ENCODE measurements at places on chromosomes 6 and 20. TPM values are rescaled to one million over a fixed set of nuclear protein-coding genes. Genes with fewer than 3 reads are reported as not detected.

DNA sequence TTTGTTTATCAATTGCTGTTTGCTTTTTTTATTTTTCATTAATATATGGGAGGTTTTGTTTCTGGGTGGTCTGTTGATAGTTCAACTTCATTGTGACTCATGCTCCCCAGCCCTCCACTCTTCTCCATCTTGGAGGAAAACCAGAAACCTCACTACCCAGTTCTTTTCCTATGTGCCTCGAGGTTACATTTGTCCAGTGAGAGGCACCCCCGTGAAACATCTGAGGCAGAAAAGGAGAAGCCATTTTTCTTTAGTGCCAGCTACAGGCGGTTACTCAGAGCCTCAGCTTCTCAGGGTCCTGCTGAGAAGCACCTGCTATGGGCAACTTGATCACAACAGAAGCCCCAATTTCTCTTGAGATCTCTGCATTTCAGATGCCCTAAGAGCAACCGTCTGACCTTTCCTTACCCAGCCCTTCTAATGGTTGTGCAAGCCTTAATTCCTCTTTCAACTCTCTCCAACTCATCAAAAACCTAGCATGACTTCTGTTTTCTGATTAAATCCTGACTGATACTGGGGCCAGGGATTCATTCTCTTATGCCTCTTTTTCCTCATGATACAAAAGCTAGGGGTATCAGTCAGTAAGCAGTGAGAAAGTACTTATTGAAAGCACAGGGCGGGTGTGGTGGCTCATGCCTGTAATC, 144.6 kb downstream of the ELOVL4 start:
- no peak for DNase-seq

DNA sequence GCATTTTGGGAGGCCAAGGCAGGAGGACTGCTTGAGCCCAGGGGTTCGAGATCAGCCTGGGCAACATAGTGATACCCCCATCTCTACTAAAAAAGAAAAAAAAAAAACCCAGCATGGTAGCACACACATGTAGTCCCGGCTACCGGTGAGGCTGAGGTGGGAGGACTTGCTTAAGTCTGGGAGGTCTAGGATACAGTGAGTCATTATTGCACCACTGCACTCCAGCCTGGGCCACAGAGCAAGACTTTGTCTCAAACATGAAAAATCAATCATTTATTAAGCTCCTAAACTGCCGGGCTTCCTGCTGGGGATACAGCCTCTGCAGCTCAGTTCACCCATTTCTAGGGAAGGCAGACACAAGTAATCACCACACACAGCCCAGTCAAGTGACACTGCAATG, 7.3 kb upstream of the USP45 start:
- DNase-seq, result no peak

Gene TINAG
- 0.16 TPM for total RNA-seq

- no peak for DNase-seq
These were observed 82.0 kb upstream of the TRAF3IP2 start for GRCh38 chr6:111687652-111688051.

- DNase-seq, result peak; percentile 81
These were observed 2.7 kb downstream of the BCAS1 start for GRCh38 chr20:54067606-54068174.

Gene BTNL2
- total RNA-seq, result not detected

GRCh38 chr6:149366267-149366921, 33.7 kb upstream of the SUMO4 start:
- DNase-seq, result no peak

- no peak for DNase-seq
These were observed 566.4 kb upstream of the MAN1A1 start for GRCh38 chr6:119915971-119916370.

Gene SPO11
- not detected for total RNA-seq

DNA sequence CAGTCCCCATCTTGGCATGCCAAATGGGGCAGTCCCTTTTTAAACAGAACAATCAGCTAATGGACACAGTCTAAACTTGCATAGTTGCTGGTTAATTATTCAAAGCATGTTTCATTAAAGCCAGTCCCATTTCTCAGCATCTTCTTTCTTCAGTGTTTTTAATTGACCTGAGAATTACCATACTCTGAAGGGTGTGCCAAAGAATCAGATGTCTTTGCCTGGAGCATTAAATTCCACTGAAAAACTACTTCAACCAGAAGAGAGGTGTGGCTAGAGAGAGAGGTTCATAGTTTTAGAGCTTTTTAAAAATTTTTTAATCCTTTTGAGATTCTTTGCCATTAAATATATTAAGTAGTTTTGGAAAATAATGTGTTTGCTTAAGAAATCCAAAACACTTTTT, 37.9 kb downstream of the SLC24A3 start:
- no peak for DNase-seq

GRCh38 chr6:119044255-119044654, 34.2 kb downstream of the FAM184A start:
- DNase-seq, result no peak

DNA sequence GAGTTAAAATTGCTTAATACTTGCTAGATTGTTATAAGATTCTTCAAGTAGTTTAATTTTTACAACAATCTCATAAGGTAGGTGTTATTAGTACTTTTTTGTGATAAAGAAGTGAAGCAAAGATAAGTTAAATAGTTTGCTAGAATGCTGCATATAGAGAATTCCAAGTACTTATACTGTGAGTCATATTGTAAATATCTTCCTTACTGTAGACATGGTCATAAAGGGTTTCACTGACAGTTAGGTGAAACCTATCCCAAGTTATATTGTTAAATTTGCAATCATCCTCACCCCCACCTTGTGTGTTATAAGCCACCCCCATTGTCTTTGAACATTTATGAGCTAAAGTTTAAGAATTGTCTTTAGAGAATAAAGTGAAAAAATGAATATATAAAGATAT, 142.0 kb downstream of the FAM83B start:
- DNase-seq, result no peak

DNA sequence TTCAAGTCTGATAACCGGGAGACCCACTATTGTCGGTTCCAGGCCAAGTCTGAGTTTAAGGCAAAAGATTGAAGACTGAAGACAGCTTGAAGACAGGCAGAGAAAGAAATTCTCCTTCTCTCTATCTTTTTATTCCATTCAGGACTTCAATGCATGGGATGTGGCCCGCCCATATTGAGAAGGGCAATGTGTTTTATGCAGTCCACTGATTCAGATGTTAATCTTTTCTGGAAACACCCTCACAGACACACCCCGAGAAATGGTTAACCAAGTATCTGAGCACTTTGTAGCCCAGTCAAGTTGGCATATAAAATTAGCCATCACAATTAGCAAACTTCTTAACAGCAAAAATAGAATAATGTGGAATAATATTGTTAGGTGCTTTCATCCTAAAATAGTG, 75.5 kb upstream of the FABP7 start:
- no peak for DNase-seq

DNA sequence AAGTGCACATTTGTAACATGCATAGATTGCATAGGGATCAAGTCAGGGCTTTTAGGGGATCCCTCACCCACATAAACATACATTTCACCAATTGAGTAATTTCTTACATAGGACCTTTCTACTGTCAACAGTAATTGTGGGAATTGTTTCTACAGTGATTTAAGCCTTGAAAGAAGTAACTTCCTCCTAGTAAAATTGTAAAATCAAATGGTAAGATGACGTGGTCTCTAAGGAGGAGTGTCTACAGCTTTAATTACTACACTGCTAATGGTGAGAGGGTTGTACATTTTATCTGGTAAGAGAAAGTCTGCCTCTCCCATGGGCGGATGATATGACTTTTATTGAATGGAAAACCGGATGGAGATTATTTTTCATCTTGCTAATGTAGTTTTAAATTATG, 98.0 kb downstream of the RPP40 start:
- no peak for DNase-seq

DNA sequence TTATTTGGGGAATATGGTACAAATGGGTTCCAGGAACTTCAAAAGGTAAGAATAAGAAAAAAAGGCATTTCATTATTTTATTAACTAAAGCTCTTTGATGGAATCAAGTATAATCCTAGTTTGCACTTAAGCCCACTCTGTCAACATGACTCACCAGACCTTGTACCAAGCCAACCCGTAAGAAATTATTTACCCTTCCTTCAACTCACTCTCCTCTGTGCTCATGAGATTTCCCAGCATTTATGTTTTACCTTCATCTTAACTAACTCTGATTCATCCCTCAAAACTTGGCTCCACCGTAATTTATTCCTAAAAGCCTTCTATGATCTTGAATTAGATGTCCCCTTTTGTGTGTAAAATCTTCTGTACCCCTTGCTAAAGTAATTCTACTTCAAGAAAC, 308.7 kb downstream of the PKHD1 start:
- no peak for DNase-seq

DNA sequence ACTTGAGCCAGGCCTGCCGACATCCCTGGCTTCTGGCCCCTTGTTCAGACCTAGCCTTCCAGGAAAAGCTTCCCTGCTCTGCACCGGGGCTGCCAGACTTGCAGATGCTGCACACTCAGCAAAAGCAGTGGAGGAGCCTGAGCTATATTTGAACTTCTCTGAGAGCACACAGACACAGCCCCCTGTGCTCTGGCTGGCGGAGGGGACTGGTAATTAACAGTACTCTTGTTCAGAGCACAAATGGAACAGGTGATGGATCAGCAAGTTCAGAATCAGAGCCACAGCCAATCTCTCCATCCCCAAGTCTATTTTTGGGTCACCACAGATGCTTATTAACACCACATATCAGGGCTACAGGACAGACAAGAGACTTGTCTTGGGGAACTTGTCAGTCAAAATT, 27.6 kb upstream of the RIMS4 start:
- DNase-seq, result no peak

Gene PTGIS
- 118 TPM for total RNA-seq

DNA sequence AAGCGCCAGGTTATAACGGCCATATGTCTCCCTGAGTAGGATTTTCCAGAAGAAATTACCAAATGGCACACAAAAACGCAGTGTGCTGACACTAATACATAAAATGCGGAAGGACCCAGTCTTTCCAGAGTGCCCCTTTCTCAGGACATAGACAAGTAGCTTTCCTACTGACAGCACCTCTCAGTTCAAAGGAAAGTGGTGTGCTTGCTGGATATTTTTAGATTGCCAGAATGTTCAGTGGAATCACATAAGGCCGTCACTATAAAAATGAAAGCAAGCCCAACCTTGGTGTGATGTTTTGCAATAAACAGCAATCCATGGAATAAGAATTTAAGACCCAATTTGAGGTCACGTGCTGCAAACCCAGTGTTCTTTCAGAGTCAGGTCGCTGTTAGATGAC, 135.5 kb upstream of the AGPAT4 start:
- no peak for DNase-seq

Gene LBP
- not detected for total RNA-seq

Gene MOG
- not detected for total RNA-seq

- DNase-seq, result no peak
These were observed 296.9 kb upstream of the SGK1 start for GRCh38 chr6:134614606-134615485.

Gene MEP1A
- not detected for total RNA-seq

Data from urinary bladder (tissue), 4 donors.